ENCODE measurements at places on chromosomes 6 and 20. TPM values are rescaled to one million over a fixed set of nuclear protein-coding genes. Genes with fewer than 3 reads are reported as not detected.

DNA sequence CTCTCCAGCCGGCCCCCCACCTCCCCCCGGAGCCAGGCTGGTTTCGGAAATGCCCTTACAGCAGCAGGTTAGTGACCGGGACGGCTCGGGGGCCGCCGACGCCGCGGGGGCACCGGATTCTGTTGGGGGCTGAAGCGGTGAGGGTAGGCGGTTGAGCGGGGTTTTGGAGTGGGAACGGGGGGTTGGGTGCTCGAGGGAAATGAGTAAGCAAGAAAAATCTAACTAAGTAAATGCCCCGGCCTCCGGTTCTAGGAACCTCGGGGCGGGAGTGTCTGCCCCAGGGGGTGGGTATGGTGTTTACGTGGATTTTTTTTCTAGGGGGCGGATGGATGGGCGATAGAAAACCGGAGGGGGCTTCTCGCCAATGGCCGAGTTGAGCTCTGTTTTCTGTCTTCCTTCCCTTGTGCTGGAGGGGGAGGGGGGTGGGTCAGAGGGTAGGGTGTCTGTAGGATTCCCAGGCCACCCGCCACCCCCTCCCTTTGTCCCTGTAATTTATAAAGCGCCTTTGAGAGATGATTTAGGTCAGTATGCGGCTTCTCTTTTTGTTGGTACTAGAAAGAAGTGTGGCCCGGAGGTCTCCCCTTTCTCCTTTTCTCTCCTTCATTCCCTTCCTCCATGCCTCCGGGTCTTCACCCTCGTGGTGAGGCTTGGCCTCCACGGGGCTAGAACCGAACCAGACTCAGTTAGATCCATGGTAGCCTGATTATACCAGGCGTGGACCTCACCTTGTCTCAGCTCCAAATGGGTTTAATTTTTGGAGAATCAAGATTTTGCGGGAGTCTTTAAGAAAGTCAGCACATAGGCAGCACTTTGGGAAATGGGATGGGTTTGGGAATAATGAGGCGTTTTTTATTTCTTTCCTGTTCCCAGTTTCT lies 2.3 kb downstream of the E2F3 start:
- H3K27ac ChIP-seq, result peak overlapping the region; percentile 95
- no peaks in the 10 kb centered on the region for H3K27me3 ChIP-seq
- peak; percentile 27 for DNase-seq

Gene NKX2-2
- polyA plus RNA-seq, result 4.1 TPM

DNA sequence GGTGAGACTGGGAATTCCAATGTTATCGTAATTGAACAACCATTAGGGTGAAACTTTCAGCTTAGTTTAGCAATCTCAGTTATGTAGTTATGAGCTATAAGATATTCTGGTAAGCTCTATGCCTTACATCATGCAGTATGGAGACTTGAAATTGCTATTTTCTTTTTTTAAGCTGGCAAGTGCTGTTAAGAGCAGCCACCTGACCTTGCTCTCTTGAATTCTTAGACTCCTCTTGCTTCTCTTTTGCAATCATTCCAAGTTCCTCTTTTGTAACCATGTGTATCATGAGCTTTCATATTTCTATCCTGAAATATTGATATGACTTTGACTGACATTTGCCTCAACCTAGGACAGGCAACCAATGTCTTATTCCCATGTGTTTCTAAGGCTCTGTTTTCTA lies 446.3 kb upstream of the SLC35B3 start:
- no peak for DNase-seq
- no peak overlapping the region for H3K4me3 ChIP-seq
- no peak overlapping the region for H3K27ac ChIP-seq
- no peaks in the 10 kb centered on the region for H3K4me1 ChIP-seq

DNA sequence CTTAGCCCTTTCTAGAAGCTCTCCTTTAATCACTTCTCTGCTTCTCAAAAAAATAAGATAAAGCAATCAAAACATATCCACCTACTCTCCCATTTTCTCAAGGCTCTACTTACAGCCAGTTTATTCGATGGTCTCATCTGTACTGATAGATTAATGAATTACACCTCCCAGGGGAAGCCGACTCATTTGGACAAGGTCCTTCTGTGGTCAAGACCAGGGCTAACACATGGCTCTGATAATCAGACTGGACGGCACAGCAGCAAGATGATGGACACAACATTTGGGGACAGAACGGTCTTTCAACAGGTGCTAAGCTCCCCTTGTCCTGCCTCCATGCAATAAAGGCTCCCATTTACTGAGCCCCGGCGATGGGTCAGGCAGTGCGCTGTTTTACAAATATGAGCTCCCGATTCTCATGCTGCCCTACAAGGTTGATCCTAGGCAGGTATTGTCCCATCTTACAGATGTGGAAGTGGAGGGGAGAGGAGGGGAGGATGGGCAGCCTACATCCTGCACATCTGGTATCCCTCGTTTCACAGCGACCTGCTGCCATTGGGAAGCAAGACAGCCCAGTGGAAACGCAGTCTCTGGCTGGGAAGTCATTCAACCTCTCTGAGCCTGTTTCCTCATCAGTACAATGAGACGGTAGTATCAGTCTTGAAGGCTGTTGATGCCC lies 15.7 kb downstream of the CPNE5 start:
- H3K27ac ChIP-seq, result no peak overlapping the region
- H3K4me1 ChIP-seq, result peaks cover 2% of the 10 kb centered on the region
- no peak overlapping the region for H3K4me3 ChIP-seq
- no peaks in the 10 kb centered on the region for H3K36me3 ChIP-seq

DNA sequence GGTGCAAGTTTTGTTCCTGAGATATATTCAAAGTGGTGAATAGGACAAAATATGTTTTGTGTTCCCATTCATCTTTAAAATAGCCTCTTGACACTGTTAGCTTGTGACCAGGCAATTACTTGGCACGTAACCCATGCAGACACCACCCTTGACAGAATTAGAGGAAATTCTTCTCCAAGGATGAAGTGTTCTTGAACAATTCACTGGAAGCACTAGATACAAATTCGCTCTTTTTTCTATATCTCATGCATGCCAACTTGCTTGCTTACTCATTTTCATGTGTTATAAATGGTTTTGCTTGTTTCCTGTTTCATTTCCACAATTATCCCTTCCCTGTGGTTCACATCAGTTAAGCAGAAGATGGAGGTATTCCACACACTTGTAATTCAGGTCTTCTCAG lies 105.2 kb upstream of the MAN1A1 start:
- H3K4me1 ChIP-seq, result peaks cover 5% of the 10 kb centered on the region
- no peaks in the 10 kb centered on the region for H3K36me3 ChIP-seq
- no peak for DNase-seq
- H3K4me3 ChIP-seq, result no peak overlapping the region

- no peak overlapping the region for H3K27ac ChIP-seq
- H3K27me3 ChIP-seq, result peaks cover 12% of the 10 kb centered on the region
- DNase-seq, result no peak
Measured at GRCh38 chr6:168641446-168641845, 200.5 kb downstream of the SMOC2 start.

DNA sequence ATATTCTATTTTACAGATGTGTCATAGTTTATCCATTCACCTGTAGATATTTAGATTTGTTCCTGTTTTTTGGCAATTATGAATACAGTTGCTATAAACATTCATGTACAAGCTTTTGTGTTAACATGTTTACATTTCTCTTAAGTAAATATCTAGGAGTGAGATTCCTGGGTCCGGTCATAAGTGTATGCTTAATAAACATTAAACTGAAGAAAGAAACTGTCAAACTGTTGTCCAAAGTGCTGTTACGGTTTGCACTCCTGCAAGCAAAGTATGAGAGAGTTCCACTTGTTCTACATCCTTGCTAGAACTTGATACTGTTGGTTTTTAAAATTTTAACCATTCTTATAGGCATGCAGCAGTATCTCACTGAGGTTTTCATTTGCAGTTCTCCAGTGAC lies 138.6 kb downstream of the RALGAPA2 start:
- no peak overlapping the region for H3K4me3 ChIP-seq
- no peak for DNase-seq
- H3K27me3 ChIP-seq, result no peaks in the 10 kb centered on the region
- no peak overlapping the region for H3K27ac ChIP-seq
- peaks cover 28% of the 10 kb centered on the region for H3K36me3 ChIP-seq

- DNase-seq, result no peak
- no peak overlapping the region for H3K4me3 ChIP-seq
- H3K27ac ChIP-seq, result no peak overlapping the region
- no peaks in the 10 kb centered on the region for H3K4me1 ChIP-seq
- H3K27me3 ChIP-seq, result no peaks in the 10 kb centered on the region
- no peaks in the 10 kb centered on the region for H3K36me3 ChIP-seq
Measured at GRCh38 chr6:104013312-104013971, 846.3 kb downstream of the HACE1 start.

DNA sequence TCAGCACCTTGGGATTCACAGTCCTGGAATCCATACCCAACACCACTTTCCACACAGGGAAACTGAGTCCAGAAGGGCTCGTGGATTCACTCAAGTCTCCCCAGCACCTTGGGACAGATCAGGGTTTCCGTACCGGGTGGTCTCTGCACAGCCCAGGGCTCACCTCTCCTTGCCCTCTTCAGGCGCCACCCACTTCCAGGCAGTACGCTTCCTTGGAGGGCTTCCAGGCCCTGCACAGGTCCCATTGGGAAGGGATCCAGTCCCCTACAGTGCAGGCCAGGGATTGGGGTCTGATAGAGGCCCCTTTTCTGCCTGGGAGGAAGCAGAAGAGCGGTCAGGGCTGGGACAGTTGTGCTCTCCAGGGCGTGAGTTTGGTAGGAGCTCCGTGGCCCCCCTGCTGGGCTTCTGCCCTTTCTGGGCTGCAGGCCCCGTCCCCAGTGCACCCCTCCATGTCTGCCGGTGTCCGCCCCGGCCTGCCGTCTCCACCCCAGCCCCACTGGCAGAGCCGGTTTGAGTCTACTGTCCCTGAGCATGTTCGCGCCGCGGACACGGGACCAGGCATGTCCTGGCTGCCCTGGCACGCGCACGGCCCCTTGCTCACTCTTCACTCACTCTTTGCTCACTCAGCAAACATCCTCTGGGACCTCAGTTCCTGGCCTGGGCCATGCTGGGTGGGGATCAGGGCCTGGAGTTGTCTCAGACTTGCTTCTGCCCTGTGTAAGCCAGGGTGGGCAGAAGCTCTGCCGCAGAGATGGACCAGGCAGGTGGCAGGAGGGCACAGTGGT lies 12.6 kb downstream of the SRC start:
- H3K4me1 ChIP-seq, result peaks cover 38% of the 10 kb centered on the region
- no peak for DNase-seq
- no peak overlapping the region for H3K4me3 ChIP-seq
- no peaks in the 10 kb centered on the region for H3K27me3 ChIP-seq
- peaks cover 62% of the 10 kb centered on the region for H3K36me3 ChIP-seq

DNA sequence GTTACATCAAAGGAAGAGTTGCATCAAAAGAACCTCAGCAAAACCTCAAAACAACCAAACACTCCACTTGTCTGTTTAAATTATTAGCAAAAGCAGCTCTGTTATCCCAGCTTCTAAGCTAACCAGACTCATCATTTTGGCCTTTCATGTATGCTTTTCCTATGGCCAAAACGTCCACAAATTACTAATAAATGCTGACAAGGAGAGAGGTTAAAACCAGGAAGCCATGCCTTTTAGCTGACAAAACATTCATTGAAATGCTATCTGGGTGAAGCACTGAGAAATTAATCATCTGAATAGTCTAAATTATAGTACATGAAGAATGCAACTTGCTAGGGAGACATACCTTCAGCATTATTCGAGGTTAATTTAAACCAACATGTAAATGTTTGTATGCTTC lies 80.6 kb downstream of the LAMA2 start:
- no peak overlapping the region for H3K4me3 ChIP-seq
- no peaks in the 10 kb centered on the region for H3K27me3 ChIP-seq
- H3K4me1 ChIP-seq, result no peaks in the 10 kb centered on the region
- DNase-seq, result no peak

DNA sequence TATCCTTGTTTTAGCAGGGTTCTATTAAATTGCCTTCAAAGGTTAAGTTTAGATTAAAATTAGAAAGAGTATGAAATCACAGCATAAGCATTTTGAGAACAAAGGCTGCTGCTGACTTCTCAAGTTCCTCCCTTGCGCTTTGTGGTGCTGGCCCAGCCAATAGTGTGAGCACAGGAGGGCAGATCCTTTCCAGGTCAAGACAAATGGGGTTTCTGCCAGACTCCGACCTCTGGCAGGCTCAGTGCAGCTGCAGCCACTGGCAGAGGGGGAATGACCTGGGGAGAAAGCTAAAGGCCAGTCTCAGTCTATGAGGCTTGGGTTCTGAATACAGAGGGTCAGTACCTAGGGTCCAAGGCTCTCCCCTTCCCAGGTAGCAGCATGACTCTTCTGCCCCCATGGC lies 27.0 kb downstream of the CLIC5 start:
- no peak overlapping the region for H3K4me3 ChIP-seq
- DNase-seq, result no peak
- peaks cover 5% of the 10 kb centered on the region for H3K36me3 ChIP-seq
- H3K4me1 ChIP-seq, result peaks cover 18% of the 10 kb centered on the region

Gene ANKRD66
- not detected for polyA plus RNA-seq

DNA sequence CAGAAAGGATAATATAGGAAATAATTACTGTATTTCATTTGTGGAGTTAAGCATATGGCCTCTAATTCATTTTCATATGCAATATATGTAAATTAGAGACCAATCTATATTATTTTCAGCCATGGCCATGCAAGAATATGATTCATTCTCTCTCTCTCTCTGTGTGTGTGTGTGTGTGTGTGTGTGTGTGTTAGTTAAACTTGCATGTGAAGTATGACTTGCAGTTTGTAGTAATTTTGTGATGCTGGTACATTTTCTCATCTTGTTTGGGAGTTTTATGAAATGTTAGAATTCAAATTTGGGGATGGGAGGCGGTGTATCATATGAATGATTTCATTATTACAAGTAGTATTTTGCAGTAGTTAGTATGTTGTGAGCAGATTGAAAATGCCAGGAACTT lies 74.8 kb downstream of the JARID2 start:
- no peak for DNase-seq
- no peak overlapping the region for H3K4me3 ChIP-seq
- H3K4me1 ChIP-seq, result peaks cover 18% of the 10 kb centered on the region
- no peak overlapping the region for H3K27ac ChIP-seq

DNA sequence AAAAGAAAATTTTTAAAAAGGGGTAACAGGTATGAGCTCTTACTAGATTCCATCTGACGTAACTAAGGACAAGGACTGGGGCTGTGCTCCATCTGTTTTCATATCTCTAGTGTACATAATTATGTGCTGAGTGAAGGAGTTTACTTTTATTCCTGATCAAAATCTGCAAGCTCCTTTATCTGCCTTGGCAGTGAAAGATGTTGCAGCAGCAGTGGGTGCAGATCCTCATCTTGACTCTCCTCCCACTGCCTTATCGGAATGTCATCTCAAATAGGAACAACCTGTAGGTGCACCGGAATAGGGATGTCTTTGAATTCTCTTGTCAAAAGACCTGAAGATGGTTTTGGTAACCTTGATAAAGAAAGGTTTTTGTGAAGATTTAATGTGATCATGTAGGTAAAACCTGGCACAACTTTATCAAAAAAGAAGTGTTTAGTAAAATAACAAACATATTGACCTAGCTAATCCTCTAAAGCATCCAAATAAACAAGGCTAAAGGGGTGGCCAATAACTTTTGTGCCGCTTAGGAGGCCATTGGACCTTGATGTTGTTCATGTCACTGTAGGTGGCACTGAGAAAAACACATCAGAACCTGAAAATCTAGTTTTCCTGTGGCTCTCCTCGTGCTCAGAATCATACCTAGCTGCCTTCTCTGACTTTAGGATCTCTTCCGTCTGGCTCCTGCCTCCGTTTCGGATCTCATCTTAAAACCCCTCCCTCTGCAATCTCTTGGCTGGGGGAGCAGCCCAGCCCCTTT lies 19.0 kb upstream of the SLC16A10 start:
- DNase-seq, result no peak
- H3K27me3 ChIP-seq, result no peaks in the 10 kb centered on the region
- no peak overlapping the region for H3K27ac ChIP-seq
- H3K4me3 ChIP-seq, result no peak overlapping the region

- H3K36me3 ChIP-seq, result no peaks in the 10 kb centered on the region
- no peaks in the 10 kb centered on the region for H3K27me3 ChIP-seq
- H3K4me1 ChIP-seq, result no peaks in the 10 kb centered on the region
- DNase-seq, result no peak
- no peak overlapping the region for H3K27ac ChIP-seq
Measured at GRCh38 chr6:90336388-90336947, 39.8 kb upstream of the BACH2 start.

All from large intestine (tissue), 12 donors.